ENCODE measurements at places on chromosomes 12 and 14. TPM values are rescaled to one million over a fixed set of nuclear protein-coding genes. Genes with fewer than 3 reads are reported as not detected.

- no peak for DNase-seq
These were observed 7.4 kb downstream of the INHBC start for GRCh38 chr12:57441846-57442427.

GRCh38 chr14:103275000-103275399, 59.0 kb upstream of the EIF5 start:
- no peak for DNase-seq

DNA sequence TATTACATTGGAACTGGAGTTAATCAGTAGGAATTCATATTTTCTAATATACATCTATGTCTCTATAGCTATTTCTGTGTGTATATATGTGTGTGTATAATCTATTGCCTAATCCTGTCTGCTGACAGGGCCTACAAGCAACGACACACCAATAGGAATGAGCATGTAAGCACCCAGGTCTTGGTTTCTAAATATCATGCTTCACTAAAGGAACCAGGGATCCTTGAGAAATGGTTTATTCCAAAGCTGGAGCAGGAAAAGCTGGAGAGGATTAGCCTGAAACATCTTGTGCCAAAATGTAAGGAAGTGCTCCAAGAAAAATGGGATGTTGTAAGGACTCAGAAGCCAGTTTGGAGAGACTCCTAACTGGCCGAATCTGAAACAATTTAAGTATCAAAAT, 29.3 kb upstream of the LGALS3 start:
- DNase-seq, result no peak

GRCh38 chr12:24069532-24070395, 120.3 kb upstream of the SOX5 start:
- DNase-seq, result no peak

The RNASE9 gene
- not detected for total RNA-seq

The GNB3 gene
- 3.0 TPM for total RNA-seq

DNA sequence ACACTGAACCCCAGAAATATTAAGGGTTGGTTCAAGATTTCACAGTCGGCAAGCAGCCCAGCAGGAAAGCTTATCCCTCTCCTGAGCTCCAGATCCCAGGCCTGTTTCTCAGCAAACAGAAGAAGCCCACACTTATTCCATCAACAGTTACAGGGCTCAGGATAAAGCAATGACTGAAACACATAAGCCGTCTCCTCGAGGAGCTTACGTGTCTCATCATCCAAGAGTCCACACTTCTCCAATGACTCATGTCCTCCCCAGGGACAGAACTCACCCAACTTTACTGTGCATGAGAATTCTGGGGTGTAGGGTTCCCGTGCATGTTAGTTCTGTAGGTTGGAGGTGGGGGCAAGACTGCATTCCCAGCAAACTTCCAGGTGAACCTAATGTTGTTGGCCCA, 31.2 kb downstream of the GSC start:
- DNase-seq, result no peak

The CPNE6 gene
- total RNA-seq, result 0.29 TPM

DNA sequence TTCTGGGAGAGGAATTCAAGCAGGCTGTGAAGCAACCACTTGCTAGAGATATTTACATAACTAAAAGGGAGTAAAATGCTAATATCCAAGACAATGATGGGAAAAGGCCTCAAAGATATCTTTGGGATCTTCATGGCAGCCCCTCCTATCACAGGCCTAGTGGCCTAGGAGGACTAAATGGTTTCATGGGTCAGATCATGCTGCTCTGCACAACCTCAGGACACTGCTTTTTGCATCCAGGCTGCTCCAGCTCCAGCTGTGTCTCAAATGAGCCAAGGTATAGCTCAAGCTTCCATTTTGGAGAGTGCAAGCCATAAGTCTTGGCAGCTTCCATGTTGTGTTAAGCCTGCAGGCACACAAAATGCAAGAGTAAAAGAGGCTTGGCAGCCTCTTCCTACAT, 195.6 kb upstream of the SSTR1 start:
- DNase-seq, result no peak

DNA sequence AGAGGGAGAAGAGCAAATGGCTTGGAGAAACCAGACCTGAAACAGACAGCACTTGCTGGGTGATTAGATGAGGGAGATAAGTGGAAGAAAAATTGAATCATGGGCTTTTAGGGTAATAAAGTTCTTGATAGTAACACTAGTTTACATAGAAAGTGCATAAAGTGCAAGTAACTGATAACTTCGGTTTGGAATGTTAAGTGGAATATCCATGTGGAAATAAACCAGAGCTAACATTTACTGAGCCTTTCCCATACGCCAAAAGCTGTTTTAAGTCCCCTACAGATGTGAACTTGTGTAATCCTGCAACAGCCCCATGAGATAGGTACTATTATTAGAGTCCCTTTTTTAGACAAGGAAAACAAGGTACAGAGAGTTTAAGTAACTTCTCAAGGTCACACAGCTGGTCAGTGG, 77.1 kb upstream of the NUDT4 start:
- no peak for DNase-seq

The DNAJC22 gene
- total RNA-seq, result 19.5 TPM

GRCh38 chr14:103138301-103139131, 15.3 kb downstream of the TNFAIP2 start:
- no peak for DNase-seq

GRCh38 chr12:122958198-122958888, 7.9 kb downstream of the ABCB9 start:
- DNase-seq, result no peak

The OLR1 gene
- 0.33 TPM for total RNA-seq

GRCh38 chr12:60070552-60070951, 474.7 kb downstream of the SLC16A7 start:
- no peak for DNase-seq

The WNT5B gene
- 0.94 TPM for total RNA-seq

The HHIPL1 gene
- total RNA-seq, result 2.7 TPM

DNA sequence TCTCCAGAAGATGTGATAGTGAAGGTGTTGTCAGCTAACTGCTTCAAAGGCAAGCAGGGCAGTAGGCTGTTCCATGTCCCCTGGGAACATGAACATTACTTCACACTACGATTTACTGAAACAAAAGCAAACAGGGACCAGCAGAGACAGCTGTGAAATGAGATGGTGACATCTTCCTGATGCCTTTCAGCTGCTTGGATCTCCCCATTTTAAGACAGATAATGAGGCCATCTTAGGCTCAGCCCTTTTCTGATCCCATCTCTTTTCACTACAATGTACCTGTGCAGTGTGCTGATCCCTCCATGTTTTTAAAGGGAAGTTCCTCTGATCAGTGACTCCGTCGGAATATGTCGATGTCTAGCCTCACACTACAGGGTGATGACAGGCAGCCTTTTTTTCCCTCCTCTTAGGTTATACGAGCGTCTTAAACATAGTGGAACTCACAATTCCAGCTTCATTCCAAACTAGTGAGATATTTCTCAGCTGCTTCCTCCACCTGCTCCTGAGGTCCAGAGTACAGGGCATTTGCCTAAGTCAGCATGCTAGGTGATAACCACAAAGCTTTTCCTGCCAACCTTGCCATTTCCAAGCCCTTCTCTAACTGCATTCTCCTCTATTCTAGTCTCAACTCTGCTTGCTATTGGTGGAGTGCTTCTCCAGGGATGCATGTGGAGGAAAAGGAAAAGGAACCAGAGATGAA, 87.6 kb upstream of the EGLN3 start:
- no peak for DNase-seq

DNA sequence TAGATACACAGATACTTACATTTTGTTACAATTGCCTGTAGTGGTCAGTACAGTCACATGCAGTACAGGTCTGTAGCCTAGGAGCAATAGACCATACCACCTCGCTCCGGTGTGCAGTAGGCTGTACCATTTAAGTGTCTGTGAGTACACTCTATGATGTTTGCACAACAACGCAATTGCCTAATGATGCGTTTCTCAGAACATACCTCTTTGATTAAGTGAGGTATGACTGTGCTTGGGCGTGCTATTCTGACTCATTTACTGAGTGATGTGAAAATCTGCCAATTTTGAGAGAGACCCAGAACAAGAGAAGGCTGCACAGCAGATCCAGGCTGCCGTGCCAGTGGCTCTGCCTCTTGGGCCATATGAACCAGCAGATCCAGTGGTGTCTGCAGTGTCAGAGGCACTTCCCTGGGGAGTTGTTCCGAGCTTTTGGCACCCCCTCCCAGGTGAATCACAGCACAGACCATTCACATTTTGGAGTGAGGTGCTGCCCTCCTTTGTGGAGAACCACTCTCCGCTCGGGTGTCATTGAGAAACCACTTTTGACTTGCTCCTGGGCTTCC, 20.4 kb downstream of the DLK1 start:
- DNase-seq, result peak; percentile 84

- no peak for DNase-seq
These were observed 27.4 kb downstream of the KTN1 start for GRCh38 chr14:55607386-55607785.

- peak; percentile 4 for DNase-seq
These were observed 15.3 kb downstream of the SPIC start for GRCh38 chr12:101490286-101490920.

- no peak for DNase-seq
These were observed 3.6 kb upstream of the WSB2 start for GRCh38 chr12:118064608-118065007.

DNA sequence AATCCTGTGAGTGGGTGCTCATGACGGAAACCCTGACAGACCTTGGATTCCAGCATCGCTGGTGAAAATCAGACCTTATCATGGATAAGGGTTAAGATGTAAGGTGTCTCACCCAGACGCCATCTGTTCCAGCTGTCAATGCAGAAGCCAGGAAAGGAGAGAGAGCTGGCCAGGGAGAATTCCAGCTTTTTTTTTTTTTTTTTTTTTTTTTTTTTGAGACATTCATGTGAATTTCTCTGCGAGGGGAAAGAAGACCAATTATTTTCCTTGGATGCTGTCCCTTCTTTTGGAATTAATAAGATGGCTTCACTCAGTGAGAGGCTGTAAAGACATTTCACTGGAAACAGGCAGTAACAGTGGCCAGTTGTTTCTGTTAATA, 1.8 kb downstream of the TRAF3 start:
- DNase-seq, result no peak

- DNase-seq, result no peak
These were observed 82.4 kb downstream of the SCAF11 start for GRCh38 chr12:45907955-45908354.

DNA sequence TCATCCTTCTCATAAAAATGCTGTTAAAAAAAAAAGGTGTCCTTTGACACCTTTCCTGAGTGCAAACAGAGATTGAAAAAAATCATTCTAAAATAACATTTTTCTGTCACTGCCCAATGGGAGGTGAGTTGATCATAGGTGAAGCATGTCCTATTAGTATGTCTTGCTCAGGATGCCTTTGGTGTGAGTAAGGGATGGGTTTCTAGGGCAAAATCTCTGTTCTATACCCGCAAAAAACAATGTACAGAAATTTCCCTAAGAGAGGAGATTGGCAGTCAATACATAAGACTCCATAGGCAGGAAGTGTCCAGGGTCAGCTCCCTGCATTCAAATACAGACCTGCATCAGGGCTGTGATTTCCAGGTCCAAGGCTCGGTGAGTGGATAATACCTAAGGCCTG, 195.2 kb downstream of the DAD1 start:
- no peak for DNase-seq

DNA sequence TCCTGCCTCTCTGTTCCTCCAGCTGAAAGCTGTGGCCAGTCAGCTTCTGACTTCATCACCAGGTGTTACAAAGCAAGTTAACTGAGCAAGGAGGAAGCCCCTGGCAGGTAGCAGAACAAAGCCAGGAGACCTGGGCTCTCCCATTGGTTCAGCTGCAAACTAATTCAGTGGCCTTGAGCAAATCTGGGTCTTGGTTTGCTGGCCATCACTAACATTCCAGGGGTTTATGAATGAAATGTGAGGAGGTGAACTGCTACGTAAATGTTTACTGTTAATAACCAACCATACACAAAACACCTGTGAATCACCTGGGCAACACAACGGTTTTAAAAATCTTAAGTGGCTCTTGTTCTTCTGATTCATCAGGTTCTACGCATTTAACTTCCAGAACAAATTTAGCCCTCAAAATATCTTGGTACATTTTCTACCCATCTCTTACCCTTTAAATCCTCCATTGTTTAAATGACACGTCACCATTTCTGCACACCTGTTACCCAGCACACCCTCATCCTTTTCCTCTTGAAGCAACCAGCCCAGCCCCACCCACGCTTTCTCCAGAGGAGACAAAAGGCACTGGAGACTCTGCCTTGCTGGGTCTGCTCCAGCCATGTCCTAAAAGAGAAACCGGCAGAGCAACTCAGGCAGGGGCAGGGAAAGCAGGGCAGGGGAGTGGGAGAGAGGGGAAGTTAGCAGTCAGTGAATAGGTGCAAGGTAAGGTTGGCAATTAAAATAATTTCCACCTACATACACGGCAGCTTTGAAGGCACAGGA, 49.3 kb upstream of the TSPAN11 start:
- DNase-seq, result peak; percentile 8

DNA sequence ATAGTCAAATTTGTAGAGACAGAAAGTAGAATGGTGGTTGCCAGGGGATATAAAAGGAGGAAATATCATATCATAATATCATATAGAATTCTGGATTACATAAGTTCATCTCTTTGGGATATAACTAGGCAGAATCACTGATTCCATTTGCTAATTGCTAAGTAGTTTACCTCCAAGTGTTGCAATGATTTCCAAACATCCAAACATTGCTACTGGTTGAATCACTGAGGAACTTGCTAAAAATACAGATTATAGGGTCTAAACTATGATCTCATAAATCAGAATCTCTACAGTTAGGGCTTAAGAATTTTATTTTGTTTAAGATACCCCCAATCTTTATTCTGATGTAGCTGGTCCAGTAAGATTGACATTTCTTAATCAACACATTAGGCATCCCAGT, 16.1 kb upstream of the TAS2R42 start:
- DNase-seq, result no peak

Data from thyroid gland (tissue), 4 donors.